ENCODE measurements at places on chromosomes 3 and 15.

- no peak for DNase-seq
These were observed 262.1 kb upstream of the TGFBR2 start for GRCh38 chr3:30344288-30344687.

GRCh38 chr3:171615686-171616085 is 155.5 kb upstream of the TNIK start:
- no peak for DNase-seq

DNA sequence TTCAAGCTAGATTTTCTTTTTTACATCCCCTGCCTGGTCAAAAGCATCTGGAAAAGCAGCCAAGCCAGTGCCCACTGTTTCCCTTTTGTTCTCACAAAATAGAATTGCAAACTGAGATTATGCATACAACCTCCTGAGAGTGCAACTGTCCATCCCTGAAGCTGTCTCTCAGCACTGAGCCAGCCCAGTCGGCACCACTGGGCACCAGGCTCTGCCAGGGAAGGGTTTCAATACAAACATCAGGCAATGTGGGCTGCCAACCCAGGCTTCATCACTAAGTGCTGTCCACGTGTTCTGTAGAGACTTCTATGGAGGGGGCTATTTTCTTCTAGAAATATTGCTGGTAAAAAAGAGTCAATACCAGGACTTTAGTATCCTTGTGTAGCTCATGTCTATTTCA is 356.3 kb upstream of the TBL1XR1 start:
- no peak for DNase-seq

- no peak for DNase-seq
These were observed 44.0 kb upstream of the ETV5 start for GRCh38 chr3:186152889-186153292.

GRCh38 chr3:148206446-148206845 is 491.3 kb upstream of the AGTR1 start:
- DNase-seq: no peak

DNA sequence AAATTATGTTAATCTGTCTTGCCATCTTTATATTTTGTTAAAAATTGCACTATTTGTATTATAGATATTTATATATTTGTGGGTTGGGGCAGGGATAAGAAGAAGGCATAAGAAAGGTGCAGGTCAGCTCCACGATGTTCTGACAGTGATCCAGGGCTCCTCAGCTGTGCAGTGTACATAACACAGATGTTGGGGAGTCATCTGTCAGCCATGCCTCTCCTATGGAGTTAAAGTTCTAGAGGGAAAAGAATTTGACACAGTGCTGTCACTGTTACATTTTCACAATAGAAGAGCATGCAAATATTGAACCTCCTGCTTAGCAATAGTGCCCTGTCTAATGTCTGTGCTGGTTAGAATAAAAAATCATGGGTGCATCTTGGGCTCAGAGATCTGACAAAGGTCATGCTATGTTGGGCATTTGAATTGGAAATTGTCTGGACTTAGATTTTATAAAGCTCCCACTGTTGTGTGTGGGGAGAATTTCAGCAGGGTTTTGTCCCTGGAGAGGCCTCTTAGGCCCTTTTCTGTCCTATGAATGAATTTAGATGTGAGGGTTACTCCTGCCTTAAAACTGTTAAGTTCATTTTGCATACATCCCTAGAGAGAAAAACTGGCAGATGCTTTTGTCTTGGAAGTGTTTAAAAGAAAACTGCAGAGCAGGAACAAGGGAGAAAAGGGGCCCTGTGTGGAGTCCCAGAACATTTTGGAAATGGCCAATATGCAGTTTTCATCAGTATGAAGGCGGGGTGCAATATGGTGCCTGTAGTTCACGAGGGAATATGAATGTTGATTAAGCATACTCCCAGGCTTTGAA is 20.4 kb downstream of the CDIN1 start:
- no peak for DNase-seq

GRCh38 chr3:177721864-177722785 is 524.8 kb upstream of the TBL1XR1 start:
- no peak for DNase-seq

GRCh38 chr3:170735821-170736220 is 134.2 kb downstream of the RPL22L1 start:
- no peak for DNase-seq

DNA sequence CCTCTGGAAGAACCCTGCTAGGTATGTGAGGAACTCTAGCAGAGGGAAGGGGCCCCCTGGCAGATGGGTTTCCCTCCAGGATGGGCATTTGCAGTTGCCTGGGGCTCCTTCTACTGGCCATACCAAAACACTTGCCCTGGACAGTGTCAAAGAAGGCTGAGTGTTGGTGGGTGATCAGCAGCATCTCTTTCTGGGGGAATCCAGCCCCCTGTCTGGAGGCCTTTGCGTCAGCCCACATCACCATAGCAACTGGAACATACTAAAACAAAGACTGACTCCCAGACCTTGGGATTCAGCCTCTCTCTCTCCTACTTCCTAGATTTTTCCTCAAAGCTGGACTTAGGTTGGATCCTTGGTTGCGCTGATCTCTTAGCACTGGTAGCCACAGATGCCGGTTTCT is 8.1 kb downstream of the CEMIP start:
- DNase-seq: no peak

GRCh38 chr15:81146466-81146865 is 12.4 kb downstream of the CFAP161 start:
- DNase-seq: no peak

DNA sequence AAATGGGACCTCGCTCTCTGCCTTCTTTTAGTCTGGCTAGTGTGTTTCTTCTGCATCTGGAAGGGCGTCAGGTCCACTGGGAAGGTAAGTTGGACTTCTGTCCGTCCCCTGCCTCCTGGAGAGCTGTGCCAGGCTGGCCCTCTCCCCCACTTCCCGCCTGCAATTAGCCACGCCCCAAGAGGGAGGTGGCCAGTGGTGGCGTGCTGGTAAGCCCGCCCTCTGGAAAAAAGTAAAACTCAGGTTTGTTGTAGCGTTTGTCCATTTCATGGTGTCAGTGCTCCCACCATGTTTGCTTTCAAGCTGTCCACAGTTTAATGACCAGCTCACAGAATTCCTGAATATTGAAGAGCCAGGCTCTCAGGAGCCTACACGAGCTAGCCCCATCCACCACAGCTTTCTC is 55.6 kb downstream of the SLC6A6 start:
- DNase-seq: no peak

DNA sequence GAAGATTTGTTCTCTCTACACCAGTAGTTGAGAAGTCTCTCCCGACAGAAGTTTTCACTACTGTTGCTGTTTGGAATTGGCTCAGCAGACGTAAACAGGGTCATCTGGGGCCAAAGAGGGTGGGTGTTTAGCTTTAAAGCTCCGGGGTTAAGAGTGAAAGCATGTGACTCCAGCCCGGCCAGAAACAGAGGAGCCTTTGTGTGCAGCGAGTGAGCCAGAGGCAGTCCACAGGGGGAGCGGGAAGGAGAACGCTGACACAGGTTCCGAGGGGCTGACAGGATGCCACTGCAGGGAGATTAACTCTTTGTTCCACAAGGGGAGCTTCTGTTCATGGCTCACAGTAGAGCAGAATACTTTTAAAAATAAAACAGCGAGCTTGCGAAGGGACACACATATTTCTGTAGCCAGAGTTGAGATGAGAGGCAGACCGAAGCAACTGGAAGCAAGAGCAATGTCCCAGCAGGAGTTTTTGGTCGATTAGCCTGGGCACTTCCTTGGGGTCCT is 26.9 kb downstream of the BMF start:
- no peak for DNase-seq

DNA sequence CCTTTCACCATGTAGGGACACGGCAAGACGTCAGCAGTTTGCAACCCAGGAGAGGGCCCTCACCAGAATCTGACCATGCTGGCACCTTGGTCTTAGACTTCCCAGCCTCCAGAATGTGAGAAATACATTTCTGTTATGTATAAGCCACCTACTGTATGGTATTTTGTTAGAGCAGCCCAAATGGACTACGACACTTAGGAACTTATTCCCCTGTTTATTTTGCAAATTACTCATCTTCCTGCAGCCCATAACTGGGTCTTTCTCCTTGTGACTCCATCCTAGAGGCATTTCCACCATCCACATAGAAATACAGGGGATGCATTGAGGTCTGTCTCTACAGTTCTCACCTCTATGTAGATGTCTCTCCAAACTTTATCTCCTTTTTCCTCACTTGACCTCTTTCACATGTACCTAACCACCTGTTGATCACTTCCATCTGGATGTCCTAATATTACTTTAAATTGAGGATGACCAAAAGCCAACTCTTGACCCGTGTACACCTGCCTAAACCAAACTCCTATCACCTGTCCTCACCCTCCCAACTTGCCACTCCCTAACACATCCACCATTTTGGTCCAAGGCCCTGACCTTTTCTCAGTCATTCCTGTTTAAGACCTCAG is 406.0 kb upstream of the WNT5A start:
- DNase-seq: no peak

- DNase-seq: no peak
These were observed 61.0 kb downstream of the APBA2 start for GRCh38 chr15:28946803-28947202.

- no peak for DNase-seq
These were observed 1.6 kb upstream of the UBA3 start for GRCh38 chr3:69081583-69082262.

- no peak for DNase-seq
These were observed 22.4 kb downstream of the SLMAP start for GRCh38 chr3:57778494-57778893.

GRCh38 chr15:96535148-96535547 is 204.6 kb downstream of the NR2F2 start:
- DNase-seq: no peak

- DNase-seq: no peak
These were observed 371.7 kb upstream of the RGMA start for GRCh38 chr15:93460717-93461116.

Measured in activated T-helper 1 cell treated with anti-CD3 and anti-CD28 coated beads, Interleukin-2, amount 50 U/mL, for 16 hours (primary cell).